ENCODE measurements at places on chromosomes 5 and 9. TPM values are rescaled to one million over a fixed set of nuclear protein-coding genes. Genes with fewer than 3 reads are reported as not detected.

DNA sequence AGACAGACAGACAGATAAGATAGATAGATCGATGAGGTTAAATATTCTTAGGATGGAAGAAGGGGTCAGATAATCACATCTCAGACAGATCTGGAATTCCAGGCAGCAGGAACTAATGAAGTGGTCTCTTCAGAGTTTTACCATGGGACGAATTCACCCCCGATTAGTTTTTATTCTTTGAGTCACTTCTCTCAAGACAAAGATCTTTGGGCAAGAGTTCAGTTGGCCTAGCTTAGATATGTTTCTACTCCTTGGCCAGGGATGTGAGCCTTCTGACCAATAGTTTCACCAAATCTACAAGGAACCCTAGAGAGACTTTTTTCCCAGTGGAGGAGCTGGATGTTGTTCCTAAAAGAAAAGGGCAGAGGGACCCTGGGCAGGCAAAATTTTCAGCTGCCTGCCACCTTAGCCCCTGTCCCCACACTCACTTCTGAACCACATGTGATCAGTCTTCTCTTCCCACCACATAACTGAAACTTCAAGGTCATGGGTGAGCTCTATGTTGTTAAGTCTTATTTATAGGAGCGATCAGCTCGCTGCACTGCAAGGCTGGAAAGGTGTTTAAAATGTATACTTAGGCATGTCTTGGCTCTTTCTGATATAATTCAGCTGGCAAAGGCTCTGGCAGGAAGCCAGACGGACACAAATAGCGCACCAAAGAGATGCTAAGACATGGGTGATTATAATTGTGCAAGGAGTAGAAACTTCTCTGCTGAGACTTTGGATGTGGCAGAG is 132.9 kb downstream of the PALM2AKAP2 start:
- peak; percentile 59 for DNase-seq

DNA sequence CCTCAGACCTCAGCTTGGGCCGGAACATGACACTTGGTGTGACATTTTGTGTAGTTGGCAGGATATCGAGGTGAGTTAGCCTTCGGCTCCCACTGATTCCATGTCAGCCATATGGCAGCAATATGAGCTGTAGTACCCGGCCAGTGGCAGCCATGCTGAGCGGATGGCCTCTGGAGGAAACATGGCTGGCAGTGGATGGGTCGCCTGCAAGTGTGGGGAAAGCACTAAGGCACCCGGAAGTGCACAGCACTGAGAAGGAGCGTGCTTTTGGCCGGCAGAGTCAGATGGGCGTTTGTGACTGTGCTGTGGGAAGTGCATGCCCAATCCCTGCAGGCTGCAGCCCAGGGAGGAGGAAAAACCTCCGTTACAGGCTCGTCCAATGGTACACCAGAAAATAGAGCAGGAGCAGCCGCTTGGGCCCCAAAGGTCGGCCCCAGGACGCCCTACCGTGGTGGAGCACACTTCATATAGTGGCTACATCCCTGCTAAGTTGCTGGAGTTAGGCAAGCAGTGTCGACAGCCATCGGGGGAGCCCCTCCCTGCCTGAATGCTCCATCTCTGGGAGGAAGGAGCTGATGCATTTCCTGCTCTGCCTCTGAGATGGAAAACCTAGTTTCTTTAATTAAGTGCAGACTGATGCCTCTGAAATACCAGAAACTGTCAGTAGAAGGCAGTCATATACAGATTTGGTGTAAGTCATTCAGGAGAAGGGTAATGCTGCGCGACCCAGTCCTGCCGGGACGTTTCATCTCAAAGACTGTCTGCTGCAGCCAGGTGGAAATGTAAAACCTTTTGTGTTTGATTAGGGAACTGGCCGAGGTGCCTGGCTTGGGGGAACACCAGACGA is 2185.8 kb upstream of the ACO1 start:
- DNase-seq: no peak

- DNase-seq: no peak
Measured at GRCh38 chr5:27403243-27403882, 365.0 kb upstream of the CDH9 start.

DNA sequence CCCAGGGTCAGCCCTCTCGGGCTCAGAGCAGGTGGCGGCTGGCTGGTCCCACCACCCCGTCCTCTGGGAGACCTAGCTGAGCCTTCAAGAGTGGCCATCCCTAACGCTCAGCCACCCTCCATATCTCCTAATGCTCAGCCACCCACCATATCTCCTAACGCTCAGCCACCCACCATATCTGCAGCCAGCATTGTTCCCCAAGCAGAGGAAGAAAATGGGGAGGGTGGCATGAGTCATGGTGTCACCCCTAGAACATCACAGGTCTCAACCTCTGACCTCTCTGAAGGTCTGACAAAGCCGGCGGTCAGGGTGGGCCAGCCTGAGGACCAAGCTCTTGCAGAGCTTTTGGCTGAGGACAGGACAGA is 14.7 kb downstream of the LHX3 start:
- no peak for DNase-seq

DNA sequence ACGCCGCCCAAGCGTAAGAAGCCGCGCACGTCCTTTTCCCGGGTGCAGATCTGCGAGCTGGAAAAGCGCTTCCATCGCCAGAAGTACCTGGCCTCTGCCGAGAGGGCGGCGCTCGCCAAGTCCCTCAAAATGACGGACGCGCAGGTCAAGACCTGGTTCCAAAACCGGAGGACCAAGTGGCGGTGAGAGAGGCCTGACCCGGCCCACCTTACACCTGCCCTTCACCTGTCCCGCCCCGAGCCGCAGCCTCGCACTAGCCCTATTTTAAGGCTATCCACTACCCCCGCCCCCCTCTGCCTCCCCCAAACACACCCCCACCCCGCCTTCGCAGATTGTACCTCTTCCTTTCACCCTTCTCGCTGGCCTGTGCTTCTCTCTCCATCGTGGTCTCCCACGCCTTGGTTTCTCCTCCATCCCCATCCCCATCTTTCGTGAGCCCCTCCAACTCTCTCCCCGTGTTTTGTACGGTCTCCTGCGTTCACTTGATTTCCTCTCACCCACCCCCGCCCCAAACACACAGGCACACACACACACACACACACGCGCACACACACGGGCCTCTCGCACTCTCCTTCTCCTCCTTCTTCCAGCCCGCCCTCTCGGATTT is 1.3 kb downstream of the TLX3 start:
- no peak for DNase-seq

- peak; percentile 65 for DNase-seq
Measured at GRCh38 chr9:72586388-72587130, 65.2 kb downstream of the TMC1 start.

GRCh38 chr5:104345222-104346016 is 782.8 kb upstream of the NUDT12 start:
- DNase-seq: peak; percentile 0

DNA sequence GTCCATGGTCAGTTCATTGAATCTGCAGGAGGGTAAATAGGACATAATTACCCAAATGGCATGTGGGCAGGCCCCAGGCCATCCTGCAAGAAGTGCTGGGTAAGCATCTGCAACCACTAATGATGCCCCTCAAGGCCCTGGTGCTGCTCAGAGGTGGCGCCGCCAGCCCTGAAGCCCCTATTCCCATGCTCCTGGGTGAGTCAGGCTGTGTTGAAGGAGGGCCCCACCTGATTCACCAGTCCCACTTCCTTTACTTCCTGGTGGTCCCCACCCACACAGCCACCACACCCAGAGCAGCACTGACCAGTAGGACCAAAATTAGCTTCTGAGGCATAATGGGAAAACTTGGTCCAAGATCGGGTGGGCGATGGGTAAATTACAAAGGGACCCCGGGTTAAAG is 120.4 kb upstream of the SPRY4 start:
- DNase-seq: no peak

DNA sequence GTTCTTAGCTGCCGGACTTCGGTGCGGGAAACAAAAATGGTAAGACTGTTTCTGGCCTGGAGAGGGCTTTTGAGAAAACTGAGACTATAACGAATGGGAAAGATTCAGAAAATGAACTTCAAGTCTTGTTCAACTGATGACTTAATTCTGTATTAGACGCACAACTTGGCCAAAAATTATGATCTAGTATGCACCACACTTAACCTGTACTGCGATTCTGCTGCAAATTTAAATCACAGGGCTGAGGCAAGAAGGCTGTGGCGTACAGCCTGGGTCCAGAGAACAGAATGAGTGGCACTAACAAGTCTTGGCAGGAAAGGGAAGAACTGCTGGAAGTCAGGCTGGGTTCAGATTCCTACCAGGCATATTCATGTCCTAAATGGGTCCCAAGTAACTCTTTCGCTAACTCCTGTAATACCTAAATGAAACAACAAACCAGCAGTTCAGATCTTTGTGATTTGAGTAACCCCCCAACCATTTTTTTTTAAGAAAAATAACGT is 781 bp upstream of the COL23A1 start:
- DNase-seq: peak; percentile 11

ELOVL7 gene
- 0.09 TPM for total RNA-seq

PCDHGA2 gene
- 1.4 TPM for total RNA-seq

STING1 gene
- 69.6 TPM for total RNA-seq

PRDM9 gene
- total RNA-seq: not detected

NR2F1-AS1 gene
- total RNA-seq: 18.4 TPM

Data from dermis blood vessel endothelial cell (primary cell).